Islet precursor cell (in vitro differentiated cells): ENCODE measurements at places on chromosomes 1 and 21.

DNA sequence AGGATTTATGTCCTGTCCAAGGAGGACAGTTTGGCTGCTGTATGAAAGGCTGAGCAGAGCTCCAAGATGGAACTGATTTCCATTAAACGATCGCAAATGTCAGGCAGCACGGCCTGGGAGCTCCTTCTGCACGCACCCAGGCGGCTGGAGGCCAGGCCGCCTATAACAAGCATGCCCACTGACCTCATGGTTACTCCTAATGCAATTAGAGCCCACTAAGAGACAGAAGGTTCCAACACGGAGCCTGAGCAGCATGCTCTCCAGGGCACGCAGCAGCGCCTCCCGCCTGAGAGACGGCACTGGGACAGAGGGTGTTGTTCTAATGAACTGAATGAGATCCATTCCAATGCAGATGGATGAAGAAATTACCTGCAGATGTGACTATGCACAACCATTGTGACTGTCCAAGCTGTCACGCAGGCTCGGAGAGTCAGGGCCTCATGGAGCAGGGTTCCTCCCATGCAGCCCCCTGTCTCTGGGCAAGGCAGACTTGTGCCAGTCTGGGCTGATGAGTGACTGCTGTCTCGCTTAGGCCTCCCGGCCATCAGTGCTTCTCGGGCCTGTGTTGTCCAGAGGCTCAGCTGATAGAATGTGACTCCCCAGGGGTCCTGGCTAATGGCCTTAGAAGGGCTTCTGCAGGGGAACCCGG, 25.2 kb upstream of the CDCA8 start:
- DNase-seq: no peak

- DNase-seq: no peak
These were observed 189.2 kb downstream of the CDC7 start for GRCh38 chr1:91689641-91690481.

DNA sequence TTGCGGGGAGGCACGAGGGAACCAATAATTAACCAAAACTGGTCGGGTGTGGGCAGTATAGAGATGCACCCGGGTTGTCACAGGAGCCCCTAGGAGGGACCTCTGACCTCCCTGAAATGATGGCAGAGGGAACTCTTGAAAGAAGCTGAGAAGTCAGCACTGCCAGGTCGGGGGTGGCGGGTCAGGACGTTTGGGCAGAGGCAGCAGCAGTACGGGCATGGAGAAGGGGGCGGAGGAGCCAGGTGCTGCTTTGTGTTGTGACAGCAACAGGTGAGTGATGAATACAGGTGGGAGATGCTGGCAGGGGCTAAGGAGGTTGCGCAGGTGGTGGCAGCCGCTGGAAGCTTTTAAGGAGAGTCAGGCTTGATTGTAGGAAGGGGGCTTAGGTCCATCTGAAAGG, 11.7 kb downstream of the TNFRSF1B start:
- no peak for DNase-seq

GRCh38 chr1:180229483-180230415, at the start of gene LHX4:
Gene LHX4, plus strand, starts transcription at chr1:180230264. Its CDS starts 266 bp downstream, at chr1:180230530.
- DNase-seq: peak; percentile 92

- no peak for DNase-seq
These were observed 29.3 kb downstream of the ERG start for GRCh38 chr21:38468989-38469388.

DNA sequence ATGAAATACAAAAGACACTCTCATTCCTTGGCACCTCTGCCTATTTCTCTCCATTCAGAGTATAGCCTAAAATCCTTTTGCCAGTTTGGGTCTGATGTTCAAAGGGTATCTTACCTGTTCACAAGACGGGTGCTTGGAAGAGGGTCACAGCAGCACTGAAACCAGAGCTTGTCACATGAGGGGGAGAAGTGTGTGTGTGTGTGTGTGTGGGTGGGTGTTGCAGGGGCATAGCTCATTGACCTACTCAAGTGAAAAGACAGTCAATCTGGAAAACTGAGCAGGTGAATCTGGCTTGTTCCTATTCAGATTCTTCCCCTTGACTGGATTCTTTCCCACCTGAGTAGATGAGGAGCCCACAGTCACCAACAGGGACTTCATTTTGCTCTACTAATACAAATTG, 63.9 kb downstream of the KCTD3 start:
- no peak for DNase-seq

DNA sequence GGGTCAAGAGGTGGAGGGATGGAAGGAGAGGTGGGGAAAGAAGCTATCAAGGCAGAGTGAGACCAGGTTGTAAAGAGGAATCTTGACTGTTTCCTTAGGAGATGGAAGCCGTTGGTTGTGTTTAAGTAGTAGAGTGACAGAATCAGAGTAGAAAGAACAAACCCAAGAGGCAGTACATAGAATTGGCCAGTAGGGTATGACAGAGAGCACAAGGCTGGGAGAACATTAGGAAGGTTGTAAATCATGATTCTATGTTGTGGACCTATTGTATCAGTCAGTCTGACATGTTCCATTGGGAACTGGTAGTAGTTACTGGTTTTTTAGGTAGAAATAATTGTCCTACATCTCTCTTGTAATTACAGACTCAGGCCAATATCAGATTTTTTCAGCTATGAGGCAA, 486.9 kb upstream of the USP24 start:
- DNase-seq: no peak

GRCh38 chr1:244224487-244225430, 173.7 kb downstream of the ZBTB18 start:
- no peak for DNase-seq

DNA sequence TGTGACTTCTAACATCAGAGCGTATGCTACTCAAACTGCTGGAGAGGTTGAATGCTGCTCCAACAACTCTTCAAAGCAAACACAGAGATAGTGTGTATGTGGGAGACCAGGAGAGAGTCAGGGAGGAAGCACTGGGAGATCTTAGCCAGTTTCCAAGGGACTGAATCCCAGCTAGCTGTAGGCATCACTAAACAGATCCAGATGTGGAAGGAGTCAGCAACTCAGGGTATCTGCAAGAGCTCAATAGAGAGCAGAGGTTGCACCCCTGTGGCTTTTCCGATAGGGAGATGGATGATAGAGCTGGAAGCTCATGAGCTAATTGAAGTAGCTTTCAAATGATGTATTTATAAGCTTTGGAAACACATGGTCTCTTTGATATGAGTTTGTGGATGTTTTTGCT, 168.9 kb upstream of the HOOK1 start:
- DNase-seq: no peak

- no peak for DNase-seq
These were observed 78.1 kb downstream of the RERE start for GRCh38 chr1:8739377-8739776.

- no peak for DNase-seq
These were observed 41.8 kb downstream of the ITSN1 start for GRCh38 chr21:33684068-33684467.

- DNase-seq: peak; percentile 24
These were observed 76.2 kb upstream of the TLR5 start for GRCh38 chr1:223219318-223219635.

GRCh38 chr1:10651389-10651766, 145.1 kb downstream of the CASZ1 start:
- peak; percentile 86 for DNase-seq
